ENCODE measurements at places on chromosomes 6 and 20. TPM values are rescaled to one million over a fixed set of nuclear protein-coding genes. Genes with fewer than 3 reads are reported as not detected.

DNA sequence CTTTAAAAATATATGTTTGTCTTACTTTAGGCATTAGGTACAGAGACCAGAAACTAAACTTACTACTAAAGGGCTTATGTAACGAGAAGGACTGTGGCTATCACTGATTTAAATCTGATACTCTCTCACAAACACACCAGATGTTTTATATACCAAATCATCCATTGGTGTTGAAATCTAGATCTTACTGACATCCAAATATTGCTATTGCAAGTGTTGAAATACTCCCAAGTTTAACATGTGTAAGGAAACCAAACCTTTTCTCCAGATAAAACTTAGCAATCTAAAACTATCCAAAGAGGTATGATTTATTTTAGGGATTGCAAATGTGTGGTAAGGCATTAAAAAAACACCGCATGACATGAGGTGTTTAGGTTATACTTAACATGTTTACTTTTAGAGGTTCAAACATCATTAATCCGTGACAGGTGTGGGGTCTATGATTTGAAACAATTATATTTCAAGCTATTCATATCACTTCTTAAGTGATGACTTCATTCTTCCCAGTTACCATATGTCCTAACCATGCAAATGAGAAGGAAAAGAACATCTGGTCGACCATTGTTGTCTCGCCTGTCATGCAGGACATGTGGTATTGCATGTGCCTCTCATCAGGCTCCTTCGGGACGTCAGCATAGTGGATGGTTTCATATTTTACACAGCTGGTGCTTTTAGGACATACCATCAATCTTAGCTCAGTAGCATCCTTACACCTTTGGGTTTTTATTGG, 168.3 kb upstream of the SPACA1 start:
- no peak for DNase-seq

DNA sequence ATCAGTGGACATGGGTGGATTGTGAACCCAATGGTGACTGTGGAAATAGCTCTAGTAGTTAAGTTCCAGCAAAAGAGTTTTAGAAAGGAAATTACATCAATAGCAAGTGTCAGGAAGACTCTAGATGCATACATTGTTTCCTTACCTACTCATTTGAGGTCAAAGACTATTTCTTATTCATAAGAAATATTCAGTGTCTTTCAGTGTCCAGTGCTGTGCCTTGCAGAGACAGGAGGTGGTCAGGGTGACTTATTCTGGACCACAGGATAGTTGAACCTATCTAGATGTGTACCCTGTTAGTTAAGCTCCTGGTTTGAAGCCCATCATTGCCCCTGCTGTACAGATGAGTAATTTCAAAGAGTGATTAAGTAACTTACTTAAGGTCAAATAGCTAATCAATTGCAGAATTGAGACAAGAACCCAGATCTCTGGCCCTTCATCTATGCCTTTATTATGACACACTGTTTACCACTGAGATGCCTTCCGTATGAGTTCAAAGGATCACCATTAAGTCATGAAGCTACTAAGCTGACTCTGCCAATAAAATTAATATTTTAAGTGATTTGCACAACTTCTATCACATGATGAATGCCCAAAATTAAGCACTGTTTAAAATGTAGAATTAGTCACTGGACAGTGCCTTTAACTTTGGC, 136.1 kb downstream of the PDSS2 start:
- DNase-seq: no peak

DNA sequence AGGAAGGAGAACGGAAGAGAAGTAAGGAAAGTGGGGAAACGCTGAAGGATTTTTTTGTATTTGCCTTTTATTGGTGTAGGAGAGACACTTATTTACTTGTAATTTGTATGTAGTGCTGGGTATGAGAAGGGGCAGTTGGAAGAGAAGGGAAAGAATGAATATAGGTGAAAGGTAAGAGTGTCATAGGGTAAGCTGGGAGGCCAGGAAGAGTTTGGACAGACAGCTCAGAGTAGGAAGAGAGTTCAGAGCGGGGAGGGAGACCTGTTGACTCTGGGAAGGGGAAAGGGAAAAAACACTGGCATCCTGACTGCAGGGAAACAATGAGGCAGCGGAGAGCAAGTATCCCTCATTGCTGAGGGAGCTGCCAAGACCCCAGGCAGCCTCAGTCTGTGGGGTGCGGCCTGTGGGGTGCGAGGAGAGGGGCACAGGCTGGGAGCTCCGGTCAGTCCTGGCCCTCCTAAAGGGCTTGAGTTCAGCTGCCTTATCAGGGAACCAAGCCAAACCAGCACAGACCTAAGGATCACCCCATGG, 3.1 kb downstream of the TRAF3IP2 start:
- DNase-seq: no peak

DNA sequence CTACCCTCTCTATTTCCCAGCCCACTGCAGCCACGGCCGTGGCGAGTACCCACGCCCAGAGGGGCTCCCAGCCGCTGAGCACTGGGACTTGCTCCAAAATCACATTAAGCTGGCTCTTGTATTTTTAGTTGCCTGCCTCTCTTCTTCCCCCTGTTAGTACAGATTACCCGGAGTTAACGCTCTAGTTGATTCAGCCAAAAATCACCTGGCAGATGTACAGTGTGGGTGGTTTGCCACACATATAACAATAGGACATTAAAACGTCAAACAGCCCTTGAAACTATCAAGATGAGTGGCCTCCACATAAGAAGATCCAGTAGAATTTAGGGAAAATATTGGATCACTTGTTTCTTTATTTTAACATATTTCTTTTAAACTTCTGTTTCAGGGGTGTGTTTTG, 268.8 kb upstream of the PRDM1 start:
- no peak for DNase-seq

DNA sequence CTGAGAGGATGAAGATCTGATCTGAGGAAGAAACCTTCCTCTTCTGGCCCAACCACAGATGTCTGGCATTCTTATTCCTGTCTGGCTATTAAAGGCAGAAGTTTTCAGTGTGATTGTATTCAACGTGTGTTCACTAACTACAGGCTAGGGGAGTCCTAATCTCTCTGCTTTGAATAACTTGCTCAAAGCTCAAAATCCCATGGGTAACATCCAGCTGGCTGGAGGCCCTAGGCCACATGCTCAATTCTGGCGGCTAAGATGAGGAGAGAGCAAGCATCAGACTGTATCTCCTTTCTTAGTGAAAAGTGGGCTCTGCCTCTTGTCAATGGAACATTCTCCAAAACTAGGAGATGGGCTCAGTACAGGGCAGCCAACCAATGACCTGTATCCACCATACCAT, 478.0 kb downstream of the KIF16B start:
- no peak for DNase-seq

The RHAG gene
- total RNA-seq: not detected

The BHLHE23 gene
- total RNA-seq: not detected

Data from Daoy (cell line).